ENCODE measurements at places on chromosomes 1 and 21.

DNA sequence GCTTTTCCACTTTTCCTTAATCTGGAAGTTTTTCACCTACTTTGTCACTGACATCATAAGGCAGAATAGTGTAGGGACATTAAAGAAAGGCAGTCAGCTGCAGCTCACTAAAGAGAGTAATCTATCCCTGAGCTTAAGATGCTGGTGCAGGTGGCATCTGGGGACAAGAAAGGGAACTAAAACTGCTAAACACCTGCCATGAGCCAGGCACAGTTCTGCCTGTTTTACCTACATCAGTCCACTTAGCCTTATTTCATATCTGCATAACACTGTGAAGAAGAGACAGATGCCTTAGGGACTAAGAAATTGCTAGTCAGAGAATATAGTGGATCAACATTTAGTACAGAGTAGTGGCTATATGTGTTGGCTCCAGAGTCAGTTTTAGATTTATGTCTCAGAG is 88.1 kb downstream of the GPATCH2 start:
- no peak for DNase-seq

GRCh38 chr1:175040324-175040879 is 17.2 kb upstream of the MRPS14 start:
- no peak for DNase-seq

- no peak for DNase-seq
These were observed 1.2 kb downstream of the GPR88 start for GRCh38 chr1:100538913-100539835.

DNA sequence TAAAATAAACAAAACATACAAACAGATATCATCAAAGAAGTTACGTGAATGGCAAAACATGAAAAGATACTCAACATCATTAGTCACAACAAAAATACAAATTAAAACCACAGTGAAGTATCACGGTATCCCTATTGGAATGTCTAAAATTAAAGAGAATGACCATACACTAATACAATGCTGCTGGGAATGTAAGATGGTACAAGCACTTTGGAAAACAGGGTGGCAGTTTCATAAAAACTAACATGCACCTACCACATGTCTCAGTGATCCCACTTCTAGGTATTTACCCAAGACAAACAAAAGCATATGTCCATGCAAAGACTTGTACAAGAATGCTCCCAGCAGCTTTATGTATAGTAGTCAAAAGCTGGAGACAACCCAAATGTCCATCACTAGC is 69.1 kb downstream of the HSF2BP start:
- DNase-seq, result no peak

DNA sequence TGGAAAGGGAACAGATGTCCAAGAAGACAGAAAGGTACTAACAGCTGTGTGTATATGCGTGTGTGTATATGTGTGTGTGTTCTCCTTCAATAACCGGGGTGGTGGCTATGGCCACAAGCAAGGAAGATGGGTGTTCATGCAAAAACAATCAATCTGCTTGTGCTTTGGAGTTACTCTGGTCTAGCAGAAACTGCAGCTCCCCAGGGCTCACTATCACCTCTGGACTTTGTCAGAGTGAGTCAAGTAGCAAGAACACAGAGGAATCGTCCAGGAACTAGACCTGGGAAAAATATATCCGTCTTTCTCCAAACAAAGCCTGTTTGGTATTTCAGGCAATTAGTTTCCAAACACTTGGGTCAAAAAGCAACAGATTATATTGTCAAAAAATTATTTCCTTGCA is 68.6 kb downstream of the GNG12 start:
- DNase-seq, result no peak

DNA sequence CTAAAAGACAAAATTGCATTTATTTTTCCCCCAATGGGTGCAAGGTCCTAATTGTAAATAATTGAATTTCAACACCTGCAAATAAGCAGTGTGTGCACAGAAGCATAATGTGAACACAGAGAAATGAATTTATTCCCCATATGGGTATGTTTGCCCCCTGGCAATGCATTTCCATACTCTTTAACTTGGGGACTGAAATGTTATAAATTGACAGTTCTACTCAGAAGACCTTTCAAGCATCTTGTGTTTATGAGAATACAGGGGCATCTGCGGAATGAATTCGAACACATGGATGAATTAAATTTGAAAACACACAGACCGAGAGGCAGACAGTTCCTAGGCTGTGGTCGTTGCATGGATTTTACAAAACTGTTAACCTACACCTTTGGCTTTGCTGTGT is 3.5 kb downstream of the PBX1 start:
- no peak for DNase-seq

GRCh38 chr21:42532466-42533181 is 19.0 kb downstream of the SLC37A1 start:
- DNase-seq, result no peak

GRCh38 chr1:230077011-230077410 is 10.0 kb downstream of the GALNT2 start:
- DNase-seq, result no peak

- DNase-seq, result no peak
These were observed 1.5 kb upstream of the RGS1 start for GRCh38 chr1:192574073-192574472.

DNA sequence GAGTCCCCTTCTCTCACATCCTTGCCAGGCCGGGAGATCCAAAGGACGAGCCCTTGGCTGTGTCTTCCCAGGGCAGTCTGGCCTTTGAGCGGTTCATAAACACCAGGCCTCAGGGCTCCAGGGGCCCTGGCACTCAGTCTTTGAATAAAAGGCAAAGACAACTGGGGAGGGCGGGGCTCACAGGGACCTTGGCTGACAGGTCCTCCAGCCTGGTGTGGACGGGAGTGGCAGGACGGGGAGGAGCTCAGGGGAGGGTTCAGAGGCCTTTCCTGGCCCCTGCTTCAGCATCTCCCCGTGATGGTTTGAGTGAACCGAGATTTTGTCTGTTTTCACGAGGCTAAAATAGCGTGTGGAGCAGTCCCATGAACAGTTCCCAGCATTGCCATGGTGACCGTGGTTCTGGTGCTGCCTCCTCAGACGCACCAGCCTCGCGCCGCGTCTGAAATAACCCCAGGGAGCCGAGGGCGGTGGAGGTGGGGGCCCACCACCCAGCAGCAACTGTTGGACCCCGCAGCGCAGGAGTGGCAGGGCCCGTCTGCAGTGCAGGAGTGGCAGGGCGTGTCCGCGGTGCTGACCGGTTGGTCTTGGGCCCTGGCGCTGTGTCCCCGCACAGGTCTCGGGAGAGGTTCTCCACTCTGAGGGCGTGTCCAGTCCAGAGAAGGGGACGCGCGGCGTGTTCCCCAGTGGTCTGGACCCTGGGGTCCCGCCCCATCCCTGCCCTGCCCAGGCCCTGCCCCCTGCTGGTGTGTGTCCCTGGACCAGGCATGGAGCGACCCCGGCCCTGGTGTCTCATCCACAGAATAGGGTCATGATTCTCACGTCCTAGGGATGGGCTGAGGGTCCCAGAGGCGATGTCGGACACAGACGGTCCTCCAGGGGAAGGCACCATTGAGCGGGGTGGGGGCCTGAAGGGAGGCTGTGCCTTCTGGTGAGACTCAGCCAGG is 7.1 kb upstream of the PRKCZ start:
- DNase-seq, result no peak

DNA sequence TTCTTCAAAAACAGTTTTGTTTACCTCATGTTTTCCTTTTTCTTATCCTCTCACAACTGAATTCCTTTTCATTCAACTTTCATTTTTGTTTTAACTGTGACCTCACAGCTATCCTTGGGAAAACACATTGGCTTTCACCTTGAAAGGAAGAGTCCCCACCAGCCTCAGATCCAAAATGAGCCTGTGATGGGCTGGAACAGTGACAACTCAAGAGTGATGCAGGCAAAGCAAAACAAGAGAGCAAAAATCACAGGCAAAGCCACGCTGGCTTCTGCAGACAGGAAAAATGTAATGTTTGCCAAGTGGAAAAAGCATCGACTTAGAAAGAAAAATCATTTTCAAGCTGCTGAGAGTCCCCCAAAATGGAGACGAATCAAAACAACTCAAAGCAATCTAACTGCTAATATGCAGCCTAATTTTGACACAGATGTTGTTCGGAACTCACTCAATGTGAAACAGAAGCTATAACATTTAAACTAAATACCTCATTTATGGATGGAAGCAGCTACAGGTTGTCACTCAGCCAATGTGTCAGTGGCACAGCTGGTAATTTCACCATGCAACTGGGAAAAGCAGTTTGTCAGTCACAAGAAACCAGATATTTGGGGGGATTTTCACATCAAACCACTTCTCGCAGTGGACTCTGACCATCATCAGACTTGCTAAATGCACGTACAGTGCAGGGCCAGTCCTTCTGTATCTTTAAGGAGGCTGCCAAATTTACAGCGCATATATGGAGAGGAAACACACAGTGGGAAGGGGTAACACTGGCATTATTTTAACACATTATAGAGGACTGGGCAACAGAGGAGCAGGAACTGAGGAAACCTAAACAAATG is 50.7 kb downstream of the ALG14 start:
- DNase-seq, result no peak

DNA sequence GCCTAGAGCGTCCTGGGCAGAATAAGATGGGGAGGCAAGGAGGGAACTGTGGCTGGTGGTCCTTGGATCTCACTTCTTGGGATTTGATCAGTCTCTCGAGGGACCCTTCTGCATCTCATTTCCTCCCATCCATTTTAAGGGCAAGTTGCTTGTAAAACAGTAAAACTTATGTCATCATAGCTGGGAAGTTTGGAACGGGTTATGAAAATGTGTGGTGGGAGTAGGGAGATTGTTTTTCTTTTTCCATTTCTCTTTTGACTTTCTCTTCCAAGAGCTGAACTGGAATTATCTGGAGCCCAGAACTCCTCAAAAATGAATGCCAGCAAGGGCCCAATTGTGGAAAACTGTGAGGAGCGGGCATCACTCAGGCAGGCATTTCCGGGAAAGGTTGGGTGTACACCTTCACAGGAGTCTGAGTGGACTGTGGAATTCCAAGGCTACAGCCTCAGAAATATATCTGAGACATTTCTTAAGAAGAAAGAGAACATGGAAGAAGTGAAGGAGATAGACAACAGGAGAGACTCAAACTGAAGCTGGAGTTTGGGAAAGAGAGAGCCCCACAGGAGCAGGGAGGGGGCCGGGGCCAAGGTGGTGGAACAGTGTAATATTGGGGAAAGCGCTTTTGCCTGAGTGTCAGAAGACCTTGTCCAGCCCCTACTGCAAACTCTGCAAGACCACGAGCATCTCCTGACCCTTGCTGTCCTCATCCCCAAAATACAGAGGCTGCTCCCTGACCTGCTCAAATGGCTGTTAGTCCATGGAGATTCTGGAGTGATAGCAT is 185.1 kb downstream of the FOXD2 start:
- no peak for DNase-seq

DNA sequence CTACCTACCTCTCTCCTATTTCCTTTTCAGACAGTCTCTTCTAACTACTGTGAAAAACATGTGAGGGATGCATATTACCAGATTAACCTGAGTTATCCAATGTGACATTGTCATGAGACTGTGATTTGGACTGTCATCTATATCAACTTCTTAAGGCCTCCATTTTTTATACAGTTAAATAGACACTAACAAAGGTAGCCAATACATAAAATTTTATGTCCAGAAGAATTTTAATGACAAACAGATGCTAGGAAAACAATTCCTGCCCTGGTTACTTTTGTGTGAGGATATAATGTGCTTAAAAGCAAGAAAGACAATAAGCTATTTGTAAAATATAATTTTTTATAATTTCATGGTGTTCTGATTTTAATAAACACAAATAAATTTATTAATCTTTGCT is 136.2 kb downstream of the DPYD start:
- no peak for DNase-seq

Data from CD4-positive, alpha-beta T cell (primary cell).